CD14-positive monocyte (primary cell): ENCODE measurements at places on chromosomes 1 and 21. TPM values are rescaled to one million over a fixed set of nuclear protein-coding genes. Genes with fewer than 3 reads are reported as not detected.

DNA sequence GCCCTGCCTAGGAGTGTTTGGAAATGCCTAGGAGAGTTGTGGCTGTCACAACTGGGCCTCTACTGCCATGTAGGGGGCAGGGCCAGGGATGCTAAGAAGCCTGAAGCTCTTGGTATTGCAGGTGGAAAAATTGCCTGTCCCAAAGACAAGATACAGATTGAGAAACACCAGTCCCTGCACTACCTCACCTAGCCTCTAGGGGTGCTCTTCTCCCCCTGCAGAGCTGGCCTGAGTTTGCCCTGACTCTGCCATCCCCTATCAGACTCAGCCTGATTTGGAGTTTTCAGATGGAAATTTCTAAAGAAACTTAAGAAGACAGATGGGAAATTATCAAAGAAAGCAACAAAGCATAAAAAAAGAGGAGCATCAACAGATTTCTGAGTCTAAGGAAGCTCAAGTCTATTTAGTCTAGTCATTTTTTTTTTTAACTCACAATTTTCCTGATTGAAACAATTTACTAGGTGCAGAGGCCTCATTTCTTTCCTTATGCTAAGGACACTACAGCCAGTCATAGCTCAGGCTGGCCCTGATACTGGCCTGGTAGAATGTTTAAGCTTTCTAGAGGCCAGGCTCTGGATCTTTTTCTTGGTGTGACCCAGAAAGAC is 61.4 kb upstream of the LRRN2 start:
- peak; percentile 43 for DNase-seq

GRCh38 chr1:233704170-233704897 is 90.4 kb downstream of the KCNK1 start:
- DNase-seq = no peak

DNA sequence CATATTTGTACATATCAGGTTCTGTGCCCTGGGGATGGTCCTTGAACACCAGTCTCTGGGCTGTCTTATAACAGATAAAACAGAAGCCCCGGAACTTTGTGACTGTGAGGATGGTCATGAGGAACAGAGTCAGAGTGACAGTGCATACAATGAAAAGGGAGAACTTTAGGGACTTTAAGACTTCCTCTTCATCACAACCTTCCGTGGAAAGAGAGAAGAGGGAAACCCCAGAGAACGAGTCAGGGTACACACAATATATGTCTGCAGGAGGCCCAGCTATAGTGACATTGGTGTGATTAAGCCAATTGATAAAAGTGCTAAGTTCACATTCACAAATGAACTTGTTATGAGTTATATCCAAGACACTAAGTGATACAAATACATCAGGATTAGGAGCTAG is 32.1 kb downstream of the TLR5 start:
- DNase-seq = no peak

DNA sequence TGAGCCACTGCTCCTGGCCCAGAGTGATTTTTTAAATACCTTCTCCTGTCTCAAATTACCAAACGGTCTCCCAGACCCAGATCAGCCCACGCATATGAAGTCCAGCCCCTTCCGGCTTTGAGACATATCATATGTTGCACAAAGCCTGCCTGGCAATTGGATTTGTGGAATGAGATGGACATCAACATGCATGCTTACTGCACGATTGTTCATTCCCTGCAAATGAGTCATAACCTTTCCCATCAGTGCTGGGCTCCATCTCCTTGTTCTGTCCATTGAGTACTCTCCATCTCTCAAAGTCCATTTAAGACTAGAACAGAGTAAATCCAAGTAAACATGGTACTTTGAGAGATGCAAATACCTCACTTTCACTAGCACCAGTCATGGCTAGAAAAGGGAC is 612.2 kb upstream of the USP24 start:
- no peak for DNase-seq

- no peak for DNase-seq
Observed at GRCh38 chr1:175865041-175865766, 121.8 kb upstream of the TNR start.

GRCh38 chr1:227726924-227727599 is 8.0 kb downstream of the JMJD4 start:
- no peak for DNase-seq

GRCh38 chr1:67700692-67701410 is 15.8 kb downstream of the GADD45A start:
- DNase-seq = no peak

- no peak for DNase-seq
Observed at GRCh38 chr21:25934130-25934529, 199.4 kb downstream of the GABPA start.

- DNase-seq = no peak
Observed at GRCh38 chr1:233912909-233913308, 8.4 kb downstream of the SLC35F3 start.

DNA sequence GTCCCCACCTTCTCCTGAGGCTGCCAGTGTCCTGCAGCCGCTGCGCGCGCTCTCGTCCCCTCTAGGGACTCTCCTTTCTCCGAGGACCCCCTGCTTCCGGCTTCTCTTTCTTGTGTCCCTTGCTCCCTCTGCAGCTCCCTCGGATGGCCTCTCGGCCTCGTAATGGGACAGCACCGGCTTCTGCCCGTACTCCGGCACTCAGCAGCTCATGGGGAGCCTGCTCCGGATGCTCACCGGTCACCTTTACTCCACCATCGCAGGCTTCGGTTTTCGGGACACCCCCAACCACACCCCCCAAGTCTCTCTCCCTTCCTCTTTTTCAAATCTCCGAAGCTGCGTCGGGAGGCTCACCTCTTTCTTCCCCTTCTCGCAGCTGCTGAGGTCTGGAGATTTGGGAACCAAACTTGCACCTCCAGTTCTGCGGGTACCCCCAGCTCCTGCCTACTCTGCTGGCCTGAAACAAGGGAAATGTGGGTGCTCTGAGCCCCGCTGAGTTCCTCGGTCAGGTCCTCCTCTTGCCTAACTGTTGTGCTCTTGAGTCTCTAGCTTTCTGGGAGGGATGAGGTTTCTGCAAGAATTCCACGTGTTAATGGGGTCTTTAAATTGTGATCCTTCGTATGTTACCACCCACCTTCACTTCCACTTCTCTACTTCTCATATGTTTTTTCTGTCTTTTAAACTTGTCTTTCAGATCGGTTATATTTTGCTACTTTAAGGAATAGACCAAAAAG is 930 bp downstream of the CDC14A start:
- peak; percentile 16 for DNase-seq

GJA9 gene
- polyA plus RNA-seq = not detected in 2 replicates

HCRTR1 gene
- polyA plus RNA-seq = not detected

LINGO4 gene
- polyA plus RNA-seq = not detected in 2 replicates

ST6GALNAC5 gene
- polyA plus RNA-seq = not detected

HHIPL2 gene
- polyA plus RNA-seq = not detected
